ENCODE measurements at places on chromosomes 7 and 10.

- no peak for DNase-seq
These were observed 190.3 kb downstream of the GALNT17 start for GRCh38 chr7:71322201-71322600.

GRCh38 chr7:44449584-44449928, 40.9 kb downstream of the NUDCD3 start:
- DNase-seq: no peak

- no peak for DNase-seq
These were observed 18.0 kb downstream of the CALU start for GRCh38 chr7:128757203-128757602.

DNA sequence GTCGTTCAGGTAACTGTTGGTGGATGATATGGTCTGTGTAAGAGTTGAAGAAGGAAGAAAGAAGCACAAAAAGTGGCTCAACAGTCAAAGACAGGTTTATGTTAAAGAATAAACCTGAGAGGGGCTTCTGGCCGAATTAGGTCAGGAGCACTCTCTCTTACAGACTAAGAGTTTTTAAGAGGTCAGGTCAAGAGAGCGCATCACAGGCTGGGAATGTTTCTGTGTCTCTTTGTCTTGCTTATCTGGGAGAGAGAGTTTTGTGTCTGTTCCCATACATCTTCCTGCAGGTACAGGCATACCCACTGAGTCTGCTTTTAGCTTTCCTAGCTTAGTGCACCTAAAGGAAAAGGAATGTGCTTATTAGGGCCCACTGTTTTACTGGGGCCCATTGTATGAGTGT, 22.2 kb upstream of the PRPF18 start:
- no peak for DNase-seq

DNA sequence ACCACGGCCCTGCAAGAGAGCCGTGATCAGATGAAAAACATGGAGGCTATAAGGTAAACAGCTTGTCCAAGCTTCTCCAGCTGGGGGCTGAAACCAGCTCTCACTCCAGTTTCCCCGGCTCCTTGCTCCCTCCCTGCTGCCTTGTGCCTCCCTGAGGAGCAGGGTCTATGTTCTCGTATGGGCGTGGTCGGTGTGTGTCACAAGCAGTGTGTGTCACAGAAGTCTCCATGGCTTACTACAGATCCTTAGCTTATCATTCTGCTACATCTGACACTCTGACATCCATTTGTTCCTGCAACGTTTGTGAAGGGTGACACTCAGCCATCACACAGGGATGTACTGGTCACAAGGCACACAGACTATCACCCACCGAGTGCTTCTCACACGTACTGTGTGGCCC, 54.6 kb downstream of the CSGALNACT2 start:
- no peak for DNase-seq

GRCh38 chr10:283916-284356, 148.7 kb downstream of the ZMYND11 start:
- no peak for DNase-seq

GRCh38 chr10:55227967-55228366, 426.9 kb upstream of the PCDH15 start:
- DNase-seq: no peak

DNA sequence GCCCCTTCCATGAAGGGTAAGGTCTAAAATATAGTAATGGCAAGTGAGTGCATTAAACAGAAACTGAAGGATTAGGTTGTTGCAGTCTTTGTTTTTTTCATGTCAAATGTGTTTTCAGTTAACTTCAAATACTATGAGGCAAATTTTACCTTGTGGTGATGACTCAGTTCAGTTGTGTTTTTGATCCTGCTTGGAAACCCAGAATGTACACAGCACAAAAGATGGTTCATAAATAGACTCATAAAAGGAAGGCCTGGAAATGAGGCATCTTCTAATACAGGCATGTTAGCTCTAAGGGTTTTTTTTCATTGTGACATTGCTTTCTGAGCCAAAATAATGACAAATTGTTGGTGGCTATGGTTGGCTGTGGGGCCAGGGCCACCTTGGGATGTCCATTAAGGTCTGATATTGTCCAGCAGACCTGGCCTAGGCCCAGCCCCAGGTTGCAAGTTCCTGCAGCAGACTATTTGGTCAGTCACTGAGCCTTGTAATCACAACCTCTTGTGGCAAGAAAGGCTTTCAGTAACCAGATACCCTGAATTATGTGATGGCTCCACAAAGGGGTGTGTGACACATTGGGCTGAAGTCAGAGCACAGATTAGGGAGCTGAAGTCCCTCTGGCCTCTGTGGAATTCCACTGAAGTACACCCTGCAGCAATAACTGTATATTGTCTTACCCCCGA, 69.0 kb upstream of the SAMD8 start:
- DNase-seq: no peak
